ENCODE measurements at places on chromosomes 4 and X.
A peak's percentile ranks its signal among the peaks of the same experiment; 100 is the strongest.

GRCh38 chr4:147367891-147368290 lies 113.0 kb upstream of the EDNRA start:
- no peak for DNase-seq

GRCh38 chrX:23263892-23264291 lies 70.8 kb upstream of the PTCHD1 start:
- no peak for DNase-seq

GRCh38 chr4:176671532-176671931 lies 121.2 kb downstream of the VEGFC start:
- DNase-seq: no peak

DNA sequence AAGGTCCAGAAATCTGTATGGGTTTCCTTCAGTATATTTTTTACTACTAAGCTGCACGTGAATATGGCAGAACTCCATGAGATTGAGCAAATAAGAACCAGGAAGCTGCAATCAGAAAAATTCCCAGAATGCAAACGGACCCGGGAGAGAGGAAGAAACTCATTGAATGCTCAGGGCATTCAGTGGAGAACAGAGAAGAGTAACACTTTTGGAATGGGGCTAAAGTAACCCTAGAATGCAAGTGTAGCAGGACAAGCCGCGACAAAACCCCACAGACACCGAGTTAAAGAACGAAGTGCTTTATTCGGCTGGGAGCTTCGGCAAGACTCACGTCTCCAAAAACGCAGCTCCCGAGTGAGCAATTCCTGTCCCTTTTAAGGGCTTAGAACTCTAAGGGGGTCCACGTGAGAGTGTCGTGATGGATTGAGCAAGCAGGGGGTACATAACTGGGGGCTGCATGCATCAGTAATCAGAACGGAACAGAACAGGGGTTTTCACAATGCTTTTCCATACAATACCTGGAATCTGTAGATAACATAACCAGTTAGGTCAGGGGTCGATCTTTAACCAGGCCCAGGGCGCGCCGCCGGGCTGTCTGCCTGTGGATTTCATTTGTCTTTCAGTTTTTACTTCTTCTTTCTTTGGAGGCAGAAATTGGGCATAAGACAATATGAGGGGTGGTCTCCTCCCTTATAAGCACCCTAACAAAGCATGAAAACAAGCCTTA lies 56.4 kb downstream of the RAB28 start:
- no peak for DNase-seq

- no peak for DNase-seq
Observed at GRCh38 chr4:184380707-184381106, 93.6 kb downstream of the IRF2 start.

DNA sequence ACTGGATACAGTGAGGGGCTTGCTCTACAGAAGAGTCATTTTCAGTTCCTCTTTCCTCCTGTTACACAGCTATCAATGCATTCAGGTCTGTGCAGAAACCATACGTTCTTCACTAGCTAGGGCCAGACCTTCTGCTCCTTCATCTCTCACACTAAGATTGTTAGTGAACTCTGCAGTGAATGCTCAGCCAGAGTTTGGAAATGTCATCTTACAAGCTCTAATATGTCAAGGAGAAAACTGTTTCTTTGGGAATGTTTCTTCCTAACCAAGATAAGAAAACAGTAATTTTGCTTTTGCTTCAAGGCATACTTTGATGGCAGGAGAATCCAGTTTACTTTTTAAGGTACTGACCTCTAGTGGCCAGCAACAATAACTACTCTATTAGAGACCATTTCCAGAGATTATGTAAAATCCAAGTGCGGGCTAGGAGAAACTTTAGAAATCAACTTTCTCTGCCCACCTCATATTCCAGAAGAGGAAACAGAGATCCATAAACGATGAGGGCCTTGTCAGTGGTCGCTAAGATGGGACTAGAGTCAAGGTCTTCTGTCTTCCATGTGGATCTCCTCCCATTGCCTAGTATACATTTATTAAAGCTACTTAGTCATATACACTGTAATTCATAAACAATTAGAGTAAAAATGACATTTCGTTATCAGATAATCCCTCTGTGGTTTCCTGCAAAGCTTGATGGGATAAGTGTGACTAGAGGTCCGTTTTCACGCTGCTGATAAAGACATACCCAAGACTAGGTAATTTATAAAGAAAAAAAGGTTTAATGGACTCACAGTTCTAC lies 12.1 kb upstream of the CC2D2A start:
- DNase-seq: no peak

DNA sequence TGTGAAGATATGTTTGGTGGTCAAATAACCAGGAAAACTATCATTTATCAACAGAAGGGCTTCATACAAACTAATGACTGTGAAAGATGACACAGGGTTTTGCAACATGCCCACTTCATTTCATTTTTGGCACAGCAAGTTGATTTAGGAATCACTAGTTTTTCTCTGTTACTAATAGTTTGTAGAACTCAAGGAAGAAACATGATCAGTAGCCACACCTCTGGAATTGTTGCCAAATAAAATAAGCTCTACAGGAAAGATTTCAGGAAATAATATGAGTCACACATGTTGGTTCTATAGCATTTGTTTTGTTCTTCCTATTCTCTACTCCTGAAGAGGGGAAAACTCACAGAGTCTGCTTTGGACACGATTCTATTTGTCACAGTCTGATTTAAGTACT lies 255.4 kb downstream of the TLL1 start:
- DNase-seq: no peak

- DNase-seq: no peak
Observed at GRCh38 chr4:40322811-40323210, 12.3 kb upstream of the CHRNA9 start.

GRCh38 chr4:63325140-63325539 lies 1084.1 kb downstream of the TECRL start:
- no peak for DNase-seq

GRCh38 chr4:139246166-139246565 lies 33.9 kb downstream of the MGARP start:
- DNase-seq: no peak

- DNase-seq: no peak
Observed at GRCh38 chr4:25235401-25235800, 1.6 kb downstream of the PI4K2B start.

GRCh38 chr4:83217721-83218522 lies 66.7 kb downstream of the COQ2 start:
- DNase-seq: peak; percentile 30

DNA sequence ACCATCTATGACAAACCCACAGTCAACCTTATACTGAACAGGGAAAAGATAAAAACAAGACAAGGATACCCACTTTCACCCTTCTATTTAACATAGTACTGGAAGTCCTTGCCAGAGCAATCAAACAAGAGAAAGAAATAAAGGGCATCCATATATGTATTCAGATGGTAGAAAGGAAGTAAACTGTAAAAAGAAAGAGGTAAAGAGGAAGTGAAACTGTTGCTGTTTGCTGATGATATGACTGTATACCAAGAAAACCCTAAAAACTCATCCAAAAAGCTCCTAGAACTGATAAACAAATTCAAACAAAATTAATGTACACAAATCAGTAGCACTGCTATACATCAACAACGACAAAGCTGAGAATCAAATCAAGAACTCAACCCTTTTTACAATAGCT lies 538.7 kb upstream of the PABPC4L start:
- no peak for DNase-seq

- no peak for DNase-seq
Observed at GRCh38 chr4:23999714-24000469, 110.0 kb upstream of the PPARGC1A start.

DNA sequence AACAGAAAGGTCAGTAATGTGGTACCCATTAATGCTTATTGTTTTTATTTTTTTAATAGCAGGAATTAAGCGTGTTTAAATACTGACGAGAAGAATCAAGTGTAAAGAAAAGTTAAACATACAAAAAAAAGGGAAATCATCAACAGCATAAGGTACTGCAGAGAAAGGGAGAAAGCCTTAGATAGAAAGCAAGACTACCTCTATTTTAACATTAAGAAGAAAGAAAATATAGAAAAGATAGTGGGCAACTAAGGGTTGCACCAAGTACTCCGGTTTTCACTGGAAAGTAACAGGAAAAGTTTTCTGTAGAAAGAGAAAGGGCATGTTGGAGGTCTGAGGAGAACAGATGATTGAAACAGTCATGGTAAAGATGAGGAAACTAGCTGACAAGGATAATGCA lies 41.9 kb downstream of the FBXW7 start:
- DNase-seq: no peak

GRCh38 chrX:147741776-147742175 lies 169.9 kb upstream of the FMR1 start:
- DNase-seq: no peak

- DNase-seq: no peak
Observed at GRCh38 chrX:41499195-41499594, 52.1 kb downstream of the NYX start.

- DNase-seq: no peak
Observed at GRCh38 chr4:189147005-189147929, 793.4 kb upstream of the FRG1 start.

- DNase-seq: no peak
Observed at GRCh38 chr4:108649863-108650211, 562 bp upstream of the OSTC start.

DNA sequence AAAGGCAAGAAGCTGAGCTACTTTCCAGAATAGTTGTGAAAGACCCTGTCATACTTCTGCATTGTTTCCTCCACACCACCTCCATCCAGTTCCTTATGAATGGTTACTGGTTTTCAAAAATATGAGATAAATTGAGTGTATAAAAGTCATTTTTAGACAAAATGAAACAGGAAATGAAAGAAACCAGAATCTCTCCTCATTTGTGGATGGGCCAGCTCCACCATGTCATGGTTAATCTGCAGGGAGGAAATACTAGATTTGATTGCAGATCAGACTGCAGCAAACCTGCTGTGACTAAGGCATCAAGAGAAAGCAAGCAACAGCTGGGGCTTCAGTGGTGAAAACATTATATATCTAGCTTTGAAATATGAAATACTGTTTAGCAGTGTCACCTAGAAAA lies 23.8 kb downstream of the F9 start:
- no peak for DNase-seq

GRCh38 chr4:32010221-32010620 lies 1290.1 kb downstream of the PCDH7 start:
- DNase-seq: no peak

- no peak for DNase-seq
Observed at GRCh38 chr4:122329876-122330565, 48.8 kb upstream of the ADAD1 start.

DNA sequence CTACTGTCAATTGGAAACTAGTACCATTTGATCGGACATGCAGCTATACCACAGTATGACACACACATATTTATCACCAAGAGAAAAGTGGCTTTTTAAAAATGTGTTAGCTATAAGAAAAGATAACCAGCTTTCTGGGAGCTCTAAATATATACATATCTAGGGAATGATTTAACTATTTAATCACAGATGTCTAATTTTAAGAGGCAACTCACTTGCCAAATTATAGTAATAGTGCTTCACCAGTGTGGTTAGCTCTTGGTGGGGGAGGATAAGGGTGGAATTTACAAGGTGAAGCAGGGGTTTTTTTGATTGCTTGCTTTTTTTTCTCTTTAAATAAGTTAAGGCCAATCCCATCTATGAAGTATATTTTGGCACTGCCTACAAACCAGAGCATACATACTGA lies 547.7 kb upstream of the DIPK2B start:
- DNase-seq: no peak

GRCh38 chr4:187416216-187416615 lies 579.4 kb upstream of the ZFP42 start:
- DNase-seq: no peak

- DNase-seq: no peak
Observed at GRCh38 chr4:185734214-185734613, 77.8 kb downstream of the SORBS2 start.
